H1 (cell line): ENCODE measurements at places on chromosomes 5 and 9. TPM values are rescaled to one million over a fixed set of nuclear protein-coding genes. Genes with fewer than 3 reads are reported as not detected.

DNA sequence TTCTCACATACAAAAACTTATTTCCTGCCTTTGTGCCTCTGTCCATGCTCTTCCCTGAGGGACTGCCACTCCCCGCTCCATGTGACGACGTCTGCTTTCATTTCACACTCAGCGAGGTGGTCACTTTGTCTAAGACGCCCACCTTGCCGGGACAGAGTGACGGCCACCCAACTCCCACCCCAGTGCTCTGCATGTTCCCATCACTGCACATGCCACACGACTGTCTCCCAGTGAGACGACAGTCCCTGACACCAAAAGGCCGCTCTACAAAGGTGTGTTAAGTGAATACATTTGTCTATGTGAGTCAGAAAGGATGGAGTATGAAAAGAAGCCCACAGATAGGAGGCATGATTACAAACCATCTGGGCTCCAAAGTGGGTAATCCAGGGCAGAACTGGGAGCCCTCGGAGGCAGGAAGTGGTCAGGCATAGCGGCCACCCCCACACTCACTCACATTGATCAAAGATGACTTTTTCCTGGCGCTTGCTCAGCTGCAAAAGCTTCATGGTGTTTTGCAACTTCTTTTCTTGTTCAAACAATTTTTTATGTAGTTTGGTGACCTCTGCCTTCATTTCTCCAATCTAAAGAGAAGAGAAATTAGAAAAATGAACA is 185.8 kb downstream of the CDK5RAP2 start:
- DNase-seq: no peak

Gene PCDHB5
- total RNA-seq: 2.4 and 2.8 TPM in 2 replicates

- DNase-seq: no peak
Measured at GRCh38 chr9:8085986-8086385, 286.4 kb upstream of the DMAC1 start.

Gene KLHL3
- total RNA-seq: 10.5 and 13.7 TPM in 2 replicates

DNA sequence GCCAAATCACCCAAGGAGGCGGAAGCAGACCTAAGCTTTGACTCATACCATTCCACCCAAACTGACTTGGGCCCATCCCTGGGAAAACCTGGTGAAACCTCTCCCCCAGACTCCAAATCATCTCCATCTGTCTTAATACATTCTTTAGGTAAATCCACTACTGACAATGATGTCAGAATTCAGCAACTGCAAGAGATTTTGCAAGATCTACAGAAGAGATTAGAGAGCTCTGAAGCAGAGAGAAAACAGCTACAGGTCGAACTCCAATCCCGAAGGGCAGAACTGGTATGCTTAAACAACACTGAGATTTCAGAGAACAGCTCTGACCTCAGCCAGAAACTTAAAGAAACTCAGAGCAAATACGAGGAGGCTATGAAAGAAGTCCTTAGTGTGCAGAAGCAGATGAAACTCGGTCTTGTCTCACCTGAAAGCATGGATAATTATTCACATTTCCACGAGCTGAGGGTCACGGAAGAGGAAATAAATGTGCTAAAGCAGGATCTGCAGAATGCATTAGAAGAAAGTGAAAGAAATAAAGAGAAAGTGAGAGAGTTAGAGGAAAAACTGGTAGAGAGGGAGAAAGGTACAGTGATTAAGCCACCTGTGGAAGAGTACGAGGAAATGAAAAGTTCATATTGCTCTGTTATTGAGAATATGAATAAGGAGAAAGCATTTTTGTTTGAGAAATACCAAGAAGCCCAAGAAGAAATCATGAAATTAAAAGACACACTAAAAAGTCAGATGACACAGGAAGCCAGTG is 15.8 kb upstream of the TTC23L start:
- no peak for DNase-seq
